Mesendoderm (in vitro differentiated cells): ENCODE measurements at places on chromosomes 13 and 19.
A peak's percentile ranks its signal among the peaks of the same experiment; 100 is the strongest.

- no peak for DNase-seq
These were observed 32.7 kb downstream of the TMEM255B start for GRCh38 chr13:113791761-113792160.

- DNase-seq, result peak; percentile 1
These were observed 810.4 kb upstream of the SLC10A2 start for GRCh38 chr13:103876571-103876970.

- DNase-seq, result no peak
These were observed 245.4 kb upstream of the SPRY2 start for GRCh38 chr13:80586356-80586755.

GRCh38 chr19:10189616-10190015 is 5.1 kb downstream of the DNMT1 start:
- DNase-seq, result no peak

- DNase-seq, result peak; percentile 70
These were observed 1.9 kb downstream of the RRAS start for GRCh38 chr19:49637821-49638738.

- no peak for DNase-seq
These were observed 11.5 kb upstream of the ILF3 start for GRCh38 chr19:10642473-10643171.

GRCh38 chr13:67119481-67119894 is 110.6 kb downstream of the PCDH9 start:
- DNase-seq, result no peak

- DNase-seq, result no peak
These were observed 218.4 kb upstream of the IRS2 start for GRCh38 chr13:110004814-110005213.

GRCh38 chr19:42423462-42424344 is 3.5 kb downstream of the LIPE start:
- peak; percentile 96 for DNase-seq

DNA sequence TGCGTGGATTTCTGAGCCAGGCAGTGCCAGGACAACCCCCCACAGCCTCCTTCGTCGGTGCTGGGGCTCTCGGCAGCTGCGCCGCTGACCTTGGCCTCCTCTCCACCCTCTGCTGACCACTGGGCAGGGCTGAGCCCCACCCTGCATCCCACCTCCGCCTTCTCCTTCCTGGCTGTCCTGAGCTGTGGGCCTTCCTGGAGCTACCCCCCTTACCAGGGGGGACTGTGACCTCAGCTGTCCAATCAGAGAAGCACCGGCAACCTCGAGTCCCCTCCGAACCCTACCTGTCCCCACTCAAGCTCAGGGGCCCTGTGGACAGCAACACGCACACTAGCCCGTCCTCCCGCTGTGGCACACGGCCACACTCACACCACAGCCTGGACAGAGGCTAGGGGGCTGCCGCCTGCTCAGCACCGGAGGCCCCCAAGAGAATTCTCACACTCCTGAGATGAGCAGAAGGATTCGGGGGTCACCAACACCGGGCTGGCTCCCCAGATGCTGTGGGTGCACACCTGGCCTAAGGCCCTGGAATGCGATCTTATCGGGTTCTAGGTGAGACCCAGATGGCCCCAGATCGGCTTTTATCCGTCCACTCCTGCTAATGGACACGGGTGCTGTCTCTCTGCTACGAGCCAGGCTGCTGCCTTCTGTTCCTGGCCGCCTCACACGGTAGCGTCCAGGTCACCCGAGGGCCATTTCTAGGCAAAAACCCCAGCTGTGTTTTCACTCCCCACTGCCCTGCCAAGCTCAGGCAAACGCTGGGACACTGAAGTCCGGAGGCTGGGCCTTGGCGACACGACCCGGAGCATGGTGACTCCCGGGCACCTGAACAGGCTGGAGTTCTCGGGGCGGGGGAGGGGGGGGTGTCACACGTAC is 32.5 kb upstream of the CACTIN start:
- DNase-seq, result no peak

DNA sequence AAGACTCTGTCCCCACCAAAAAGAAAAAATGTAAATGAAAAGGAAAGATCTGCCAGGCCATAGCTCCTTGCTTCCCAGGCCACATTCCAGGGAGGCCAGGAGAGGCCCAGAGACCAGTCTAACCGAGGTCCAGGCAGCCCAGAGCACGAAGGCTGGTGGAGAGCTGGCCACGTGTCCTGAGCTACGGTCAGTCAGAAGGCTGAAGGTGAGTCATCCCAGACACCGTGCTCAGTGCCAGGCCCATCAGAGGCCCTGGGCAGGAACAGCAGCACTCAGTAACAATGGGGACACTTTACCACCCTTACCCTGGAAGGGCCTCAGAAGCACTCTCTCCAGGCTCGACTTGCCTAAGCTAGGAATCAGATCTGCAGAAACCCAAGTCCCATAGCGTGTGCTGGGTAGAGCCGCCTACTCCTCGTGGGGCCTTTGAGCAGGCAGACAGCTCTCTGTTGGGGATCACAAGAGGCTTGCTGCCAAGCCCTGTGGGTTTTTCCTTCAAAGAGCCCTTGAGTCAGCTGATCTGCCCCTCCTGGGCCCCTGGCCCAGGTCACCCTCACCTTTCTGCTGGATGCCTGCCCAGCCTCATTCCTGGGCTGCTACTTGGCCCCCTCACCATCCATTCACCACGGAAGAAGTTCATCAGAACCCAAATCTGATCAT is 11.6 kb upstream of the DNMT1 start:
- DNase-seq, result no peak

DNA sequence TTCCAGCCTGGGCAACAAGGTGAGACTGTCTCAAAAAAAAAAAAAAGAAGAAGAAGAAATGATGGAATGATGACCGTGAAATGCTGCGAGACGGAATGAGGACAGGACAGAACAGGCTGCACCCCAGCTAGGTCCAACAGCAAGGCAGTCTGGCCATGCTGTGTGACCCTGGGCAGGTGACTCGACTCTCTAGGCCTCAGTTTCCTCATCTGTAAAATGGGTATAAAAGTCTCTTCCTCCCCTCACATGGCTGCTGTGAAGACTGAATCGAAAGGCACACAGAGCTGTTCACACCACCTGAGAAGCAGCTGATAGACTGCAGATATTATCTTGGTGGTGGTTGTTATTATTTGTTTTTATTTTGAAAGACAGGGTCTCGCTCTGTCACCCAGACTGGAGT is 22.3 kb downstream of the PTPRS start:
- DNase-seq, result no peak

- no peak for DNase-seq
These were observed 63.4 kb downstream of the PEPD start for GRCh38 chr19:33458171-33458633.

- no peak for DNase-seq
These were observed 1054.9 kb downstream of the SLITRK5 start for GRCh38 chr13:88726075-88726474.

DNA sequence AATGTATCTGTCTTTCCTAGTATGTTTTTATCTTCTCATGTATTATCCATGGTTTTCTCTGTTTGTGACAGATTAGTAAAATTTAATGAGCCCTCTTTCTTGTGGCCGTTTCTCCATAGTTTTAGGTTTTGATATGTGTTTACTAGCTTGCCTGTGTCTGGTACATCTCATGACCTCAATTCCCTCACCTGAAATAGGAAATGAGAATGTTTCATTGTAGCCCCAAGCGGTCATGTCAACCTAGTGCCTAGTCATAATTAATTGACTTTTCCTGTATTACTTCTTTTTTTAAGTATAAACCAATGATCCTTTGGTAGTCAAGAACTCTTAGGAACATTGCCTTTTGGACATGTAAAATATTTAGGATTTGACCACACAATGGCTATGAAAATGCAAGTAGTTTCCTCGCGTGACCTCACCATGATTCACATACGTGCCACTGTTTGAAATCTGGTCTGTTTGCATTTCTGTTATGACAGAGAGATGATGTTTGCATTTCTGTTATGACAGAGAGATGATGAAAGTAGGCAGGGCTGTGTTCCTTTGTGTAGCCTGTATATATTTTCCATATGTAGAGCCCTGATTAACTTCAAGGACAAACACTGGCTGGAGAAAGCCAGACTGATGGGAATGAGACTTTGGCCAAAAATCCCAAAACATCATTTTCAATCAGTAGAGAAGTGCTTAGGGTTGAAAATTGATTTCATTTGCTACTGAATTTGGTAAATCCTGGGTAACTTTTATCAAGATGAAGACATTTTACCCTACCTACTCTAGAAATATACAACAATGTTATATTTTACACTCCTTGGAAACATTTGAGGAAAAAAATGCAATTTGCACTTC is 104.8 kb downstream of the TNFRSF19 start:
- no peak for DNase-seq

DNA sequence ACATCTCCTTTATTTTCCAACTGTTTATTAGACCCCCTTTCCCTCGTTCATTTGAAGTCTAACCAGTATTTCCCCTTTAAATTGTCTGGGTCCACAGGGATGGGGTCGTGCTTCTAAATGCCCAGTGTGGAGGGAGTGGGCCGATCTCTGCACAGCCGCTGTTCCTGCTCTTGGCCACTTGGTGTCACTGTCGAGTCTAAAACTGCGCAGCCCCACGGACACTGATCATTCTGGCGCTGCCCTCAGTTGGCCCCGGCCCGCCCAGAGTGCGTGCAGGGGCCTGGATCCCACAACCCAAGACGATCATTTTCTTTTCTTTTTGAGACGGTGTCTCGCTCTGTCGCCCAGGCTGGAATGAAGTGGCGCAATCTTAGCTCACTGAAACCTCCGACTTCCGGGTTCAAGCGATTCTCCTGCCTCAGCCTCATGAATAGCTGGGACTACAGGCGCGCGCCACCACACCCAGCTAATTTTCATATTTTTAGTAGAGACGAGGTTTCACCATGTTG is 12.0 kb downstream of the WDR88 start:
- peak; percentile 63 for DNase-seq
